ENCODE measurements at places on chromosomes 11 and 22.

DNA sequence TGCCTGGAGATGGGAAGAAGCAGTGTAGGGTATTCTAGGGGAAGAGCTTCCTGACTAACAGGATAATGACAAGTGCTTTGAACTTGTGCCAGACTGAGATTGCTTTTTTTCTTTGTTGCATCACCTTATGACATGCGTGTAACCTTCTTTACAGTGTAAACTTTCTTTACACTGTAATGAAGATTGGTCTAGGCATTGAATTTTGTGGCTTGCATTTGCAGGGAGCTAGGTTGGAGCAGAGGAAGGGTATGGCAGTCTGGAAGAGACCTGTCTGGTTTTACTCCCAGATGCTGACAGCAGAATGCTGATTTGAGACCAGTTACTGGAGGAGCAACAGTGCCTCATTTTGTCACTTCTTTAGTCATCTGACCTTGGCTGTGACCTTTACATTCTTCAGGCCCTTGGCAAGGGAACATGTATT lies 5.6 kb downstream of the DDB2 start:
- DNase-seq, result no peak

DNA sequence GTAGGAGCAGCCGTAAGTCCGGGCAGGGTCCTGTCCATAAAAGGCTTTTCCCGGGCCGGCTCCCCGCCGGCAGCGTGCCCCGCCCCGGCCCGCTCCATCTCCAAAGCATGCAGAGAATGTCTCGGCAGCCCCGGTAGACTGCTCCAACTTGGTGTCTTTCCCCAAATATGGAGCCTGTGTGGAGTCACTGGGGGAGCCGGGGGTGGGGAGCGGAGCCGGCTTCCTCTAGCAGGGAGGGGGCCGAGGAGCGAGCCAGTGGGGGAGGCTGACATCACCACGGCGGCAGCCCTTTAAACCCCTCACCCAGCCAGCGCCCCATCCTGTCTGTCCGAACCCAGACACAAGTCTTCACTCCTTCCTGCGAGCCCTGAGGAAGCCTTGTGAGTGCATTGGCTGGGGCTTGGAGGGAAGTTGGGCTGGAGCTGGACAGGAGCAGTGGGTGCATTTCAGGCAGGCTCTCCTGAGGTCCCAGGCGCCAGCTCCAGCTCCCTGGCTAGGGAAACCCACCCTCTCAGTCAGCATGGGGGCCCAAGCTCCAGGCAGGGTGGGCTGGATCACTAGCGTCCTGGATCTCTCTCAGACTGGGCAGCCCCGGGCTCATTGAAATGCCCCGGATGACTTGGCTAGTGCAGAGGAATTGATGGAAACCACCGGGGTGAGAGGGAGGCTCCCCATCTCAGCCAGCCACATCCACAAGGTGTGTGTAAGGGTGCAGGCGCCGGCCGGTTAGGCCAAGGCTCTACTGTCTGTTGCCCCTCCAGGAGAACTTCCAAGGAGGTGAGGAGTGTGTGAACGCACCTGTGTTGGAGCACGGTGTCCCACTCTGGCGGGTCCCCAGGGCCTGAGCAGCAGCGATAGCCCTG lies at the start of gene TAGLN:
TAGLN (plus strand) TSS at position 318 of the 863 bp plus-strand sequence. CDS start 3,644 bp downstream, outside the sequence.
- no peak for DNase-seq

GRCh38 chr11:123302751-123303195 lies 107.7 kb upstream of the CLMP start:
- no peak for DNase-seq

DNA sequence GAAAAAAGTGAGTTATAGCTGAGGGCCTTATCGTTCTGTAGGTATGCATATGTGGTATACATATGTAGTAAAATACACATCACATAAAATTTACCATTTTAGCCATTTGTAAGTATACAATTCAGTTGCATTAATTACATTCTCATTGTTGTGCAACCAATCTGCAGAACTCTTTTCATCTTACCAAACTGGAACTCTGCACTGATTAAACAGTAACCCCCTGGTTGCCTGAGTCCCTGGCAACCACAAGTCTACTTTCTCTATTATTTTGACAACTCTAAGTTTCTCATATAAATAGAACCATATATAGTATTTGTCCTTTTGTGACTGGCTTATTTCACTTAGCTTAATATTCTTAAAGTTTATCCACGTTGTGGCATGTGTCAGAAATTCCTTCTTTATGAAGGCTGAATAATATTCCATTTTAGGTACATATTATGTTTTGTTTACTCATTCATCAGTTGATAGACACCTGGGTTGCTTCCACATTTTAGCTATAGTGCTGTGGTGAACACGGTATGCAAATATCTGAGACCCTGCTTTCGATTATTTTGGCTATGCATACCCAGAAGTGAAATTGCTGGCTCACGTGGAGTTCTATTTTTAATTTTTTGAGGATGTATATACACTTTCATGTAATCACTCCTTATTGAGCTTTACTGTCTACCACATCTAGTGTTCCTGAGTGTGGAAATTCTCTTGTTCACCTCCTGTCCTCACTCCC lies 1.6 kb upstream of the DDX10 start:
- DNase-seq, result no peak

GRCh38 chr22:46027211-46028105 lies 50.5 kb upstream of the WNT7B start:
- DNase-seq, result no peak

DNA sequence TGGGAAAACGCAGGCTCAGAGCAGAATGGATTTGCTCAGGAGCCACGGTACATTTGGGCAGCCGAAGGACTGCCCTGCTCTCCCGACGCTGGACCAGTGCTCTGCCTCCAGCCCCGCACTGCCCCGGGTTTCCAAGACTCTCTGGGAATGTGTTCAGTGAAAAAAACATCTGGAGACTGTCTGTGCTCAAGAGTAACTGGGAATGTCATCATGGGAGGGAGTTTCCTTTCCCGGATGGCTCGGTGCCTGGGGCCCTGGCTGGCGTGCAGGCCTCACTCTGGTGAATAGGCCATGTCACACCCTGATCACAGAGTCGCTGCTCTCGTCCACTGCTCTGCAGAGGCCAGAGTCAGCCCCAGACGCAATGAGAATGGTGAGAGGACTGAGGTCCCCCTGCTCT lies 9.8 kb upstream of the APOL6 start:
- DNase-seq, result no peak

- no peak for DNase-seq
Observed at GRCh38 chr11:121445071-121445768, 6.9 kb upstream of the SORL1 start.

DNA sequence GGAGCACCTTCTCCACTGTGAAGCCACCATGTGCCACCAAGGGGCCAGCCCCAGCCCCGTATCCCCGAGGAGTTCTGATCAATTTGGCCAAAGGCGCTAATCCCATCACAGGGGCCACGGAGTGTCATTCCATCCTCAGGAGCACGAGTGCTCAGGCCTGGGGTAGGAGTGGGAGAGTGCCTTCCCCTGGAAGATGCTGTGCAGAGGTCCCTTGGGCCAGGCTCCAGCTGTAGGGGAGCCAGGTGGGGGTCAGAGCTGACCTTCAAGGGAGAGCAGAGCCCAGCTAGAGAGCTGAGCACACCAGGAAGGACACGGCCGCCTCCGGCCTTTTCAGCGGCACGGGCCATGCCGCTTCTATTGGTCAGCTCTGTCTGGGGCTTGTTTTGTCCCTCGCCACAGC lies 1459.9 kb downstream of the BRD1 start:
- DNase-seq, result no peak

DNA sequence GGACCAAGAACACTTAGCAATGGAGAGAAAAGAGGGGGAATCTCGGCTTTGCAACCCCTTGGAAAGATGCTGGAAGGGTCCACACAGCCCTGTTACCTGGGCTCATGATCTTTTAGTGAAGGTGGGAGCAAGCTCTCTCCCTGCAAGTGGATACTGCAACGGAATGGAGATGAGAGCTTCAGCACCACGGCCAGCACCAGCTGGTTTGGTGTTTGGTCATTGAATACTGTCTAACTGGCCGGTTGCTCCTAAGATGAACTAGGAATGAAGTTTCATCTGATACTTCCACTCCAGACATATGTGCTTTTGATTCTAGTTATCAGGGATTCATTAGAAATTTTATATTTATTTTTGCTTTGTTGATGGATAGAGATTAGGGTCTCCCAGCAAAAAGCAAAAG lies 16.3 kb downstream of the HTR3A start:
- DNase-seq, result no peak

- no peak for DNase-seq
Observed at GRCh38 chr11:117528097-117528721, 200.6 kb downstream of the CEP164 start.

GRCh38 chr11:59417023-59417422 lies 9.2 kb downstream of the OR5A2 start:
- DNase-seq, result no peak

GRCh38 chr11:69490516-69490915 lies 9.1 kb downstream of the LINC01488 start:
- no peak for DNase-seq

- no peak for DNase-seq
Observed at GRCh38 chr11:68579455-68579854, 104.9 kb upstream of the GAL start.

Measured in effector memory CD8-positive, alpha-beta T cell (primary cell).